ENCODE measurements at places on chromosomes 4 and X.

GRCh38 chr4:153170407-153170806, 33.8 kb upstream of the TRIM2 start:
- no peak for DNase-seq

DNA sequence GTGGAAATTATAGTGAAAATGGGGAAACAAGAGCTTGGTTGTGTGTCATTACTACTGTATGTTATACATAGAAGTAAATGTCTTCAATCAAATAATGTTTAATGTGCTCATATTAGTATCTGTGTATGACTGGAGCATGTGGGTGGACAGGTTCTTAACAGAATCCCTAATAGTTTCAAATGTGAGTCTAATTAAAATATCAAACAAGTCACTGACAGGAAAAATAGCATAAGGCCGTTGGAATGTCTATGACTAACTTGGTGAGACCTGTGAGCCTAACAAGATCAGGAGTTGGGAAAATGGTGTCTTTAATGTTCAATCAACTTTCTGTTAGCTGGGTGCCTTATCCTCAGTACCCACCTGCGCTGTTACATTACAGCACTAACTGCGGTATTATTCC, 6.2 kb upstream of the CXCL3 start:
- no peak for DNase-seq

DNA sequence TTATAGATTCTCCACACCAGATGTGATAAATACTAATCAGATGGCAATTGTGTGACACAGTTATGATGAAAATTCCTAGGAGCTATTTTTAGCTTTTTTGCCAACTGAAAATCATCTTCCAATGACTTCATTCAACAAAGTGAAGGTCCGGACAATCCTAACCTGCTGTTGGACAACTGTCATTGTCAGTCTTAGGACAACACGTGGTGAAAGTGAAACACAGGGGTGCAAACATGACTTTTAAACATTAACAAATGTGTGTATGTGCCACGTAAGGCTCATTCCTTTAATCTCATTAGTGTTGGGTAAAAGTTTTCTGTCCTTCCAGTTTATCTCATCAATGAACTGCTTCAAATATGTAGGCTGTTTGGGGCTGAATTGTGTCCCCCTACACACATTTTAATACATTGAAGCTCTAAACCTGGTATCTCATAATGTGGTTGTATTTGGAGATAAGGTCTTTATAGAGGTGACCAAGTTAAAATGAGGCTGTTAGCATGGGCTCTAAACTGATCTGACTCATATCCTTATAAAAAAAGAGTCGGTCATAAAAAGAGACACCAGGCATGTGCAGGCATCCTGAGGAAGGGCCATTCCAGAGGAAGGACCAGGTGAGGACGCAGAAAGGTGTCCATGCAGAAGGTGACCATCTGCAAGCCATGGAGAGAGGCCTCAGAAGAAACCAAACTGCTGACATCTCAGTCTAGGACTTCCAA, 41.2 kb upstream of the SMAD1 start:
- DNase-seq, result no peak

GRCh38 chr4:24989327-24989726, 41.4 kb downstream of the LGI2 start:
- no peak for DNase-seq

- DNase-seq, result no peak
Observed at GRCh38 chrX:23845351-23845817, 62.4 kb downstream of the APOO start.

DNA sequence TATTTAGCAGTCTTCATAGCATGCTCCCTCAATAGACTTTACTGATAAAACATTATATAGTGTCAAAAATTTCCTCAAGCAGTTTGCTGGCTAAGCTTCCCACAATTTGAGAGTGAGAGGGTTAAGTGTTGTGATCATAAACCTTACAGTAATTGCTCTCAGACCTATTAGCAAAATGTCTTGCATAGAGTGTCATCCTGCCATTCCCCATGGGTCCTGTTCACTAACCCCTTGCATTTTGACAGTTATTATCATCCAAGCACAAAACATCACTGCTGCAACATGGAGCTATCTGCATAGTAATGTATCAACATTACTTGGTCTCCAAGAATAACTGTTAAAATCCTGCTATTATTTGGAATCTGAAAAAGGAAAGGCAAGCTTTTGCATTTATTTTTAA, 196.1 kb upstream of the GK2 start:
- DNase-seq, result no peak

DNA sequence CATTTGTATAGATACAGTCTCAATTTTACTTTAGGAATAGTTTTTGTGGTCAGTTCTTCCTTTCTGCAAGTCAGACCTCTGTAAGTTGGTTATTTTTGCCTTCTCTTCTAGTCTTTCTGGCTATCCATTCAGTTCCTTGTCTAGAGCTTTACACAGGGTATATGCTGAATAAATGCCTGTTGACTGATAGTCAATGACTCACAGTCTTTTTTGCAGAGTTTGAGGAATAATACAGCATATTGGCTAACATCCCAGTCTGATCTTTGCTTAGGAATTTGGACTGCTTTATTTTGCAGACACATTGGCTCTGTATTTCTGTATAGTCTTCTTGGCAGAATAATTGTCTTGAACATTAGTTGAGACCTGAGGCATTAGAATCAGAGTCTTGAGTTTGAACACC, 132.4 kb downstream of the MAGEC1 start:
- no peak for DNase-seq

All from frontal cortex (tissue), 4 donors.